Chondrocyte (in vitro differentiated cells): ENCODE measurements at places on chromosomes 6 and 20. TPM values are rescaled to one million over a fixed set of nuclear protein-coding genes. Genes with fewer than 3 reads are reported as not detected.

ACTL10 gene
- 0.60 to 2.5 TPM (median 2.3 TPM) in 3 replicates for total RNA-seq

ANGPT4 gene
- 0.12 TPM in 1 of 3 replicates, not detected in the others for total RNA-seq

MAS1 gene
- total RNA-seq: not detected in 3 replicates

FOXQ1 gene
- 0.15 TPM in 1 of 3 replicates, not detected in the others for total RNA-seq

GATA5 gene
- not detected in 3 replicates for total RNA-seq

PRDM1 gene
- total RNA-seq: 0.08 to 0.15 TPM (median 0.15 TPM) in 3 replicates

PERP gene
- 22.5 to 53.6 TPM (median 52.1 TPM) in 3 replicates for total RNA-seq

BPI gene
- total RNA-seq: 0.55 to 0.74 TPM (median 0.68 TPM) in 3 replicates

KIF6 gene
- total RNA-seq: 0.62 to 2.4 TPM (median 1.1 TPM) in 3 replicates

DNA sequence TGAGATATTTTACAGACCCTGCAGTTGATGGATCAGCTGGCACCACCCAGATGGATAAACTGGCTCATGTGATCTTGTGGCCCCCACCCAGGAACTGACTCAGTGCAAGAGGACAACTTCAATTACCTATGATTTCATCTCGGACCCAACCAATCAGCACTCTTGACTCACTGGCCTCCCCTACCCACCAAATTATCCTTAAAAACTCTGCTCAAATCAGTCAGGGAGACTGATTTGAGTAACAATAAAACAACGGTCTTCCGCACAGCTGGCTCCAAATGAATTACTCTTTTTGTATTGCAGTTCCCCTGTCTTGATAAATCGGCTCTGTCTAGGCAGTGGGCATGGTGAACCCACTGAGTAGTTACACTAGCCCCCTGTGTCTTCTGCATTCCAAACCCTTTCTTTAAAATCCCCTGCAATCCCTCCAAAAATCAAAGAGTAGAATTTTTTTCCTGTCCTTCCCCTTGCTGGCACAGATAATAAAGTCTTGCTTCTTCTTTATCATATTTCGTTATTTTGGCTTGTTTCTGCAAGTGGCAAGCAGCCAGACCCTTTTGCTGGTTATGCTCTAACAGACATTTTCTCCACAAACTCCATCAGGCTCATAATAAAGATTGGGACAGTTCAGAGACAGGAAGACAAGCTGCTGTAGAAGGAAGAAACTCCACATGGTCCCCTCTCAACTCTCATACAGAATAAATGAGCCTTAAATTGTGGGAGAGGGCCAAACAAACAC is 48.3 kb downstream of the OR2B6 start:
- DNase-seq: no peak

- no peak for DNase-seq
Measured at GRCh38 chr20:50953821-50954220, 4.5 kb downstream of the DPM1 start.

DNA sequence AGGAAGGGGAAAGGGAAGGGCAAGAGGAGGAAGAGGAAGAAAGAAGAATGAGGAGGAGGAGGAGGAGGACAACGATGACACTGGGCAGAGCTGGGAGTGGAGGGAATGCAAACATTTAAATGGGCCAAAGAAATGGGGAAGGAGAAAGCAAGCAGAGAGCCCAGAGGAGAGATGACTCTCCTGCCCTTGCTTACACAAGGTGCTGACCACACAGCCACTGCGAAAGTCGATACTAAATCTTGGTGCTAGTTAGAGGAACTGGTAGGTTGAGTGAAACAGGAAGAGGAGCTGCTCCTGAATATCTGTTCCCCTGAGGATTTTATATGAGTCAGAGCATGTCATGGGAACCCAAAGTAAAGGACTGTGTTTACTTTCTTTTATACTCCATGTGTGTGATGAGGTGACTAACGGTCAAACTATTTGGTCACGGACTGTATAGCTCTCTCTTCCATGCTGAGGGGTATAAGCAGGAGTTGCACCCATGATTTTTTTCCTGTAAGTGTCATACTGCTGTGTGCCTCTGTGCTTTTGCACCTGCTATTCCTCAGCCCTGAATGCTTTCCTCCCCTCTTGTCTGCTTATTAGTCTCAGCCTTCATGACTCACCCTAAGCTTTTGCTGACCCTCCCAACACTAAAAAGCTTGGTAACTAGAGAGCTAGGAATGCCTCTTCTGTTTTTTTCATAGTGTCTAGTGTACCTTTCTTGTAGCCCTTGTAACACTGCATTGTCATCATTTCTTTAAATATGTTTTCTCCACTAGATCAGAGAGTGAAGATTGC is 9.5 kb upstream of the PAQR8 start:
- DNase-seq: no peak

GRCh38 chr20:19932170-19932667 is 84.9 kb upstream of the NAA20 start:
- DNase-seq: no peak

DNA sequence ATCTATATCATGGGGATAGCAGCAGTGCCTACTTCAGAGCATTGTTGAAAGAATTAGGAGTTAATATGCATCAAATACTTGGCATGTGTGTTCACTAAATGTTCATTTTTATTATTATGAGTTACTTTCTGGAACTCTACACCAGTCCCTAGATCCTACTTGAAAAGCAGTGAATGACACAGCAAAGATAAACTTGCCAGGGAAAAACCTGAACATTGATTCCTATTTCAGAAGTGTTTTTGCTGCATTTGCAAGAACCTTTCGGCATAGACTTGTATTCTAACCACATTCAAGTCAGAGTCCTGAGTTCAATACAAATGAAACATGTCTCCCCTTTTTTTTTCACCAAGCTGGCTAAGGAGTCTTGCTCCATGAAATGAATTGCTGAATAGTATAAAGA is 187.4 kb upstream of the TAB2 start:
- DNase-seq: no peak

DNA sequence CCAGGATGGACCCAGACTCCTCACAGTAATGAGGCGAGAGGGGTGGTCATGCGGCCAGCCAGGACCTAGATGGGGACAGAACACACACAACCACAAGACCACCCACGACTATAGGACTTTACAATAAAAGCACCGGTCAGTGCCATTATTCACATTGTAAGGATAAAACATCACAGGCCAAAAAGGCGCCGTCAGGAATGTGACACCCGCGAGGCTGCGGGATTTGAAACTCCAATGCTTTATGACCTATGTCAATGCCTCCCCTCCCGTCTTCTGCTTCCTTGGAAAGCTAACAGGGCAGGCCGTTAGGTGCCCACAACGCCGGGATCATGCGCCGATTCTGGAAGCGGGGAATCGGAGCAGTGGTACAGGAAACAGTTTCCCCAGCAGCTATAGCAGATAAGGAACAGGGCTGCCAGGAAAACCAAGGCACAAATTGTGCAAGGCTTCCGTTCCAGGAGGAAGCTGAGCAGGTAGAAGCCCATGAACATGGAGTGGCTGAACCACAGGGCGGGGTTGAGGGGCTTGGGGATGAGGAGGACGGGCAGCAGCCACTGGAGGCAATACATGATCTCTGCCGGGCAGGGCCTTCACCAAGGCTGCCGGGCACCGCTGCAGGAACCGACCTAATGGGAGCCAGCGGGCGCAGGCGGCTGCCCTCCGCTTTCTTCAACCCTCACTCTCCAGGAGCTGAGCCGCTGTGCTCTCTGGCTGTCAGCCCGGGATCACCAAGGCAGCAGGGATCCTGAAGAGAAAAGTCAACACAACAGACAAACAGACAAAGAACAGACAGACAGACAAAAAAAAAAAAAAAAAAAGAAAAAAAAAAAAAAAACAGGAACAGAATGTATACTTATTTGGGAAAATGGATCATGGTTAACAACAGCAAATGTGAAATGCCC is 2.2 kb upstream of the NNAT start:
- no peak for DNase-seq

DNA sequence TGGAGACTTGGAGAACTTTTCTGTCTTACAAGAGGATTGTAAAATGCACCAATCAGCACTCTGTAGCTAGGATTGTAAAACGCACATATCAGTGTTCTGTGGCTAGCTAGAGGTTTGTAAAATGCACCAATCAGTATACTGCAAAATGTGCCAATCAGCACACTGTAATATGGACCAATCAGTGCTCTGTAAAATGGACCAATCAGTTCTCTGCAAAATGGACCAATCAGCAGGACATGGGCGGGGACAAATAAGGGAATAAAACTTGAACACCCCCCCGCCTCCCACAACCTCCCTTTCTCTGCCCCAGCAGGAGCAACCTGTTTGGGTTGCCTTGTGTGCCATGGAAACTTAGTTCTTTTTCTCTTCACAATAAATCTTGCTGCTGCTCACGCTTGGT is 12.8 kb upstream of the RPS10 start:
- no peak for DNase-seq

GRCh38 chr6:130485870-130486269 is 120.1 kb downstream of the TMEM200A start:
- DNase-seq: no peak

GRCh38 chr6:109513571-109514071 is 30.6 kb upstream of the ZBTB24 start:
- DNase-seq: no peak

GRCh38 chr6:111812060-111813038 is 60.9 kb downstream of the FYN start:
- no peak for DNase-seq

DNA sequence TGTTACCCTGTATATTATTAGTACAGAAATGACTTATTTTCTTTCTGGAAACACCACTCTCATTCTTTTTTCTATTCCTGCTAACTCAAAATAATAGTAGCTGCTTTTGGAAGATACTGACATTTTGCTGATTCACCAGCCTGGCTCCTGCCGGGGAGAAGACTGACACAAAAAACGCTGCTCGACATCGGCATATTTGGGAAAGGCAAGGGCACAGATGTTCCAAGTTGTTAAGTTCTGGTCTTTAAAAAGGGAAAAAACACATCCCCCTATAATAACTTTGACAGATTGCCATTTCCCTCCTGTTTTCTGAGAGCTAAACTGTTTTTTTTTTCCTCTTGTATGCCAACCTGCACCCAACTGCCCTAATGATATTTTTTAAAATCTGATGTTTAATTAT is 55.4 kb downstream of the CTNNBL1 start:
- DNase-seq: no peak

- DNase-seq: no peak
Measured at GRCh38 chr6:113960795-113961194, 10.2 kb downstream of the HDAC2 start.

- DNase-seq: no peak
Measured at GRCh38 chr6:34697544-34697836, 923 bp upstream of the ILRUN start.

DNA sequence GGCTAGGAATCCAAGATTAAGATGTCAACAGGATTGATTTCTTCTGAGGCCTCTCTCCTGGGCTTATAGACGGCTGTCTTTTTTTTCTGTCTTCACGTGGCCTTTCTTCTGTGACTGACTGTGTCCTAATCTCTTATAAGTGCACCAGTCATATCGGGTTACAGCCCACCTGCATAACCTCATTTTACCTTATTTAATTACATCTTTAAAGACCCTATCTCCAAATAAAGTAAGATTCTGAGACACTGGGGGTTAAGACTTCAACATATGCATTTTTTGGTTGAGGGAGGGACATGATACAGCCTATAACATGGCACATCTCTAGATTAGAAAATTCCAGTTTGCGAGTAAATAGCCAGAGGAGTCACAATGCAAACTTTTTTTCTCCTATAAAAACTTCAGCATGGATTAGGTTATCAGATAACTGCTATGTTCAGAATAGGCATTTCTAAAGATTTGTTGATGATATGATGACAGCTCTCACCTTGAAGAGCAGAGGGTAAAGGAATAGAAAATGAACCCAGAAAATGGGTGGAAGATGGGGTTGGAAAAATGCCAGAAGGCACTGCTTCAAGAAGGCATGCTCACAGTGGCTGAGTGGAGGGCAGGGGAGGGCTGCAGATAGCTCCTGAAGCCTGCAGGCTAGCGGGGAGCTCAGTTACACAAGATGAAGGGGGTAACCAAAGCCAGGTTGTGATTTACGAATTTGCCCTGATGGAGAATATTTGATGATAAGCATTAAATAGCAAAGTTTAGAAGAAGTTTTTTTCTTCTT is 8.7 kb upstream of the PDE7B start:
- no peak for DNase-seq

GRCh38 chr20:31425797-31426196 is 14.6 kb upstream of the DEFB123 start:
- no peak for DNase-seq

DNA sequence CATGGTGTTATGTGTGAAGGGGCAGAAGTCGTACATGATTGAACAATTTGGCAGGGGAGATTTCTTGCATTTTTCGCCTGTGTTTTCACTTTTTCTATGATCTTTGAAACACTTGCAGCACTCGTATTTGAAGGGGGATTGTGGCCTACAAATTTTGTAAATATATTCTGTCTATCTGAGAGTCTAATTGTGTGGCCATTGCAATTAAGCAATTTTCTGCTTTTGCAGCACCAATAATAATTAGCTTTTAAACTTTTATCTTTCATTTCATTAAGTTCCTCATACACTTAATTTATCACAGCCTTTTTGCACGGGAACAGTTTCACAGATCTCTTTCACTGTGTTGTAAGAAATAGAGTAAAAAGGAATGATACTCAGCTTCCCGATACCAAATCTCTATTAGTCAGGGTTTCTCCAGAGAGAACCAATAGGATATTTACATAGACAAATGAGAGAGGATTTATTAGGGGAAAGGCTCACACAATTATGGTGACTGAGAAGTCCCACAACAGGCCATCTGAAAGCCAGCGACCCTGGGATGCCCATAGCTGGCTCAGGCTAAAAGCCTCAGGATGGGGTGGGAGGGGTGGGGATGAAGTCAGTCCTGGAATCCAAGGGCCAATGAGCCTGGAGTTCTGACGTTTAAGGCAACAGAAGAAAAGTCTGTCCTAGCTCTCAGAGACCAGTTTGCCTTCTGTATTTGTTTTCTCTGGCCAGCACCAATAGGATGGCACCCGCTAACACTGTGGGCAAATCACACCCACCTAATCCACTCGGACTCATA is 58.3 kb downstream of the KIF6 start:
- DNase-seq: no peak

- DNase-seq: no peak
Measured at GRCh38 chr6:11607383-11607782, 69.8 kb downstream of the TMEM170B start.

GRCh38 chr6:90109141-90109540 is 187.5 kb downstream of the BACH2 start:
- no peak for DNase-seq

DNA sequence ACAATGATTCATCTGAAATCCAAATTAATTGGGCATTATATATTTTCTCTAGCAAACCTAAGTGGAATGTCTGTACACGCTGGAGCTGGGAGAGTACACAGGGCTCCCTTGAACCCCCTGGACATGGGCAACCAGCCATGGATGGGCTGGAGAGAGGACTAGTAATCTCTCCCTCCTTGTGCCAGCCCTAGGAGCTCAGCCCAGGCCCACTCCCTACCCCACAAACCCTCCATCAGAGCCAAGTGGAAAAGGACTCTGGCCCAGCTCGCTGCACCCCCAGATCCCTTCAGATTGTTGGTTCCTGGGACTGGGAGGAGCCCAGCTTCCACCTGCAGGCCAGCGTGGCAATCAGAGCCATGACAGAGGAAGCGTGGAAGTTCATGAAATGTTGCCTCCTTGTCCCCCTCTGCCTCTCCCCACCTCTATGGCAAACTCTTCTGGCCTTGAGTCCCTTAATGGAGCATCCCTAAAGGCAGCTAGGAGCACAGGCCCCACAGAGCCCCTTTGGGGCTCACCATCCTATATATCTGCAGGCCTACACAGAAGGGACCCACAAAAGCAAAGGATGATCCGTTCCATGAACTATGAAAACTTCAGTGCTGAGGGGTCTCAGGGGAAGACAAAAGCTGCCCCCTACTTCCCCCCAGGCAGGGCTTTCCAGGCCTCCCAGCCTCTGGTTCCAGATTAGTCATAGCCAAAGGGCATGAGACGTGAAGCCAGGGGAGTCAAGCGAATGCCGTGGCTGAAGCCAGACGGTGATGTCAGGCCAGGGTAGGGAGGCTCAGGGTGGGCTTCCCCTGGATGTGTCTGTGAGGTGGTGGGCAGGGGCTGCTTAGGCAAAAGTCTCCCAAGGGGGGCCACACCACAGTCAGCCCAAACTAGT is 126.4 kb upstream of the MAFB start:
- no peak for DNase-seq
